ENCODE measurements at places on chromosomes 13 and 19.

GRCh38 chr19:53290758-53291549 is 23.4 kb upstream of the VN1R4 start:
- DNase-seq, result no peak

GRCh38 chr13:24995225-24995804 is 100.6 kb upstream of the PABPC3 start:
- no peak for DNase-seq

- peak; percentile 92 for DNase-seq
These were observed 674 bp downstream of the BRD4 start for GRCh38 chr19:15331419-15332310.

DNA sequence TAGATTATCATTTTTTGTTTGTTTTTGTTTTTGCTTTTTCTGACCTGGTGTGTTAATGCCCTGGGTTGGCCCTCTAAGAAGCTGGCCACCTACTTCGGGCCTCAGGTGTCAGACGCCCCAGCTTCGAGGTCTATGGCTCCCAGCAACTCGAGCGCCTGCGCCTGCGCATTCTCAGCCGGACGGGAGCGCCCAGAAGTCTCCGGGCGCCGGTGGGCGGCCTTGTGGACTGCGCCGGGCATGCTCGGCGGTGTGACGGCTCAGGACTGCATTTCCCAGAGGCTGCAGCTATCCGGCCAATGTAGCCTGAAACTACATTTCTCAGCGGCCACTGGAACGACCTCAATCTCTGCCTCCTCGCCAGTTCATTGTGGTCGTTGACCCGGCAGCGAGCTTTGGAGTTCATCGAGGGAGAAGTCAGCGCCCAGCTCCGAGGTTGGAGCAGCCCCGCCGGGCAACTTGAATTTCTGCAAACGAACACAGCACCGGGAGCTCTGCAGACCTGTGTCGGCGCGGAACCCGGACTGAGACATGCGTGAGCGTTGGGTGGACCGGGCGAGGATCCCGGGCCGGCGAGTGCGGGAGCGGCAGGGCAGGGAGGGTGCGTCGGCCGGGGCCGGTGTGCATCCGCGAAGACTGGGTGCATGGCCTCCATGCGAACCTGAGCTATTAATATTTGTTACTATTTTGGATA is at the start of gene ZNF30:
ZNF30 (plus strand) TSS at position 219 of the 691 bp plus-strand sequence. CDS start 3,045 bp downstream, outside the sequence.
- peak; percentile 97 for DNase-seq

GRCh38 chr19:49453757-49454240 is 774 bp downstream of the ALDH16A1 start:
- DNase-seq, result no peak
